ENCODE measurements at places on chromosomes 5 and 9. TPM values are rescaled to one million over a fixed set of nuclear protein-coding genes. Genes with fewer than 3 reads are reported as not detected.

- DNase-seq = no peak
- H3K27ac ChIP-seq = no peak overlapping the region
Measured at GRCh38 chr9:126198854-126199253, 127.8 kb upstream of the MVB12B start.

GRCh38 chr5:161093100-161093499 is 241.1 kb upstream of the ATP10B start:
- no peak for DNase-seq
- H3K36me3 ChIP-seq = peaks cover 7% of the 10 kb centered on the region
- H3K4me3 ChIP-seq = no peak overlapping the region
- H3K4me1 ChIP-seq = peaks cover 28% of the 10 kb centered on the region

- peaks cover 21% of the 10 kb centered on the region for H3K4me1 ChIP-seq
- no peak overlapping the region for H3K27ac ChIP-seq
- no peak overlapping the region for H3K4me3 ChIP-seq
- no peaks in the 10 kb centered on the region for H3K27me3 ChIP-seq
- peaks cover 26% of the 10 kb centered on the region for H3K36me3 ChIP-seq
- no peak for DNase-seq
Measured at GRCh38 chr9:113215132-113215531, 5.9 kb downstream of the FKBP15 start.

- no peak overlapping the region for H3K4me3 ChIP-seq
- H3K27ac ChIP-seq = no peak overlapping the region
- H3K36me3 ChIP-seq = no peaks in the 10 kb centered on the region
- DNase-seq = peak; percentile 60
- no peaks in the 10 kb centered on the region for H3K4me1 ChIP-seq
Measured at GRCh38 chr5:154179846-154180710, 10.5 kb upstream of the GALNT10 start.

DNA sequence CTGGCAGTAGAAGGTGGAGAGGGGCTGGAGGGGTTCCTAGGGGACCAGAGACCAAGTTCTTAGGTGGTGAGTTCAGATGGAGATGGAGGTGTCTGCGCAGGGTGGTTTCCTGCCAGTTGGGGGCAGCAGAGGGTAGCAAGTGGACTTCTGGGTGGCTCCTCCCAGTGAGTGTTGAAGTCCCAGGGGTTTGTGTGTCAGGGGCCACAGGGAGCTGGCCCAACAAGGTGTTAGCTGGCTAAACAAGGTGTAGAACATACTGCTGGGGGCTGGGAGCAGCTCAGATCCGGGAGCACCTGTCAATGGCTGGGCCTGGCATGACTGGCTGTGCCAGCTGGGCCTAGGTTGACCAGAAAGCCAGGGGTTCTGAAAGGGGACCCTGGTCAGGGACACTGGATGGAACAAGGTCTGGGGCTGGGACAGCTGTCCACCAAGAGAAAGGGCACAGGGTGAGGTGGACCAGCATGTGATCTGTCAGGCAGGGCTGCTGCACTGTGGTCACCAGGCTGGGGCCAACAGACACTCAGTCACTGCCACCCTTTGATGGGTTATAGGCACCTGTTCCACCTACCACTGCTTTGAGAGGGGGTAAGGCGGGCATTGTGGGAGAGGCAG is 35.6 kb downstream of the DAB2IP start:
- H3K27ac ChIP-seq = no peak overlapping the region
- H3K36me3 ChIP-seq = no peaks in the 10 kb centered on the region
- no peaks in the 10 kb centered on the region for H3K27me3 ChIP-seq
- H3K4me3 ChIP-seq = no peak overlapping the region
- peak; percentile 45 for DNase-seq
- peaks cover 1% of the 10 kb centered on the region for H3K4me1 ChIP-seq

DNA sequence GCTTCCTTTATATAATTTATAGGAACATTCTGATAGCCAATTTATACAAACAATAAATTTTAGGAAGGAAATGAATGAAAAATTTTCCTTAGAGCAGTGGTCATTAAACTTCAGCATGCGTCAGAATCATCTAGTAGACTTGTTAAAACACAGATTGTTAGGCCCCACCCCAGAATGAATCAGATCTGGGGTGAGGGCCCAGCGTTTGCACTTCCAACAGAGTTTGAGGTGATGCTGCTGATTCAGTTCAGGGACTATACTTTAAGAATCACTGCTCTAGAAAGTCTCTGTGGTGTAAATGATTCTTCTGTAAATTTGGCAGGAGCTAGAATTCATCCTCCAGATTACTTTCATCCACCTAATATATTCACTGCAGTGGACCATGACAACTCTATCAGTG is 80.4 kb downstream of the SLC12A2 start:
- no peaks in the 10 kb centered on the region for H3K27me3 ChIP-seq
- H3K36me3 ChIP-seq = peaks cover 22% of the 10 kb centered on the region
- peak overlapping the region; percentile 74 for H3K27ac ChIP-seq
- peak; percentile 21 for DNase-seq
- H3K4me3 ChIP-seq = no peak overlapping the region

DNA sequence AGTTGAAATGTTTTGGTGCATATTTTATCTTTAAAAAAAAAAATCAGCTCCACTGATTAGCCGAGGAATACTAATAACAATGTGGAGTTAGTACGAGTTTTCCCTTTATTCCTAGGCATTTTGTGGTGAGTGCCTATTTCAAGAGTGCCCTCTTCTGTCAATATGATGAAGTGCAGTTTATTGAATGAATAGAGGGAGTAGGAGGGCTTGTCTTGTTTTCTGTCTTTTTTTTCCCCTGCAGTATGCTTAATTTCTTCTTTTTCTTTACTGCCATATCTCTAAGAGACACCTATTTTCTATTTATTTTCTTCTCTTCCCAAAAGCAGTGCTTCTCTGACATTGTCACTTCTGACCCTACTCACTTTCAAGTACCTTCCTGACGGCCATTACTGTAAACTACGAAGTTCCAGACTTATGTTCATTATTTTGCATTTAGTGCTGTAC is 169.6 kb upstream of the PITX1 start:
- peaks cover 51% of the 10 kb centered on the region for H3K4me1 ChIP-seq
- H3K4me3 ChIP-seq = no peak overlapping the region
- H3K27ac ChIP-seq = peak overlapping the region; percentile 52
- H3K27me3 ChIP-seq = no peaks in the 10 kb centered on the region
- peaks cover 24% of the 10 kb centered on the region for H3K36me3 ChIP-seq

- peaks cover 11% of the 10 kb centered on the region for H3K4me1 ChIP-seq
- H3K36me3 ChIP-seq = no peaks in the 10 kb centered on the region
- peak overlapping the region; percentile 29 for H3K4me3 ChIP-seq
- no peak overlapping the region for H3K27ac ChIP-seq
- peak; percentile 6 for DNase-seq
- peaks cover 4% of the 10 kb centered on the region for H3K27me3 ChIP-seq
Measured at GRCh38 chr5:115068239-115069086, 101.2 kb downstream of the TRIM36 start.

- no peak overlapping the region for H3K27ac ChIP-seq
- DNase-seq = no peak
- H3K4me1 ChIP-seq = peaks cover 8% of the 10 kb centered on the region
Measured at GRCh38 chr5:146068206-146068605, 37.2 kb downstream of the PLAC8L1 start.

DNA sequence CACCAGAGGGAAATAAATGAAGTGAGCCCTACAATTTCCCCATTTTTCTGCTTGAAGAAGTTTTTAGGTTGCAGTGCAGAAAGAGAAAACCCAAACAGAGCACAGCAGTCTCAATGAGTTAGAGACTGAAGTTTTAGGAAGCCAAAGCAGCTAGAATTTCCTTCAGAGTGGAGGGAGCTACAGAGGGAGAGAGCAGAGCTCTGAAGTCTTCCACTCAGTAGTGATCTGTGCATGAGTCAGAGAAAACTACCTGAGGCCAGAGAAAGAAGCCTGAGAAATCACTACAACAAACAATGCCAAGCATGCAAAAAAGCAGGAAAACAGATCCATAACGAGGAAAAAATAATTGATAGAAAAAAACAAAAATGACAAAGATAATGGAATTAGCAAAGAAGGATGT is 17.9 kb upstream of the NDUFB6 start:
- peaks cover 7% of the 10 kb centered on the region for H3K4me1 ChIP-seq
- no peaks in the 10 kb centered on the region for H3K36me3 ChIP-seq
- DNase-seq = peak; percentile 5
- H3K4me3 ChIP-seq = no peak overlapping the region
- H3K27ac ChIP-seq = no peak overlapping the region

DNA sequence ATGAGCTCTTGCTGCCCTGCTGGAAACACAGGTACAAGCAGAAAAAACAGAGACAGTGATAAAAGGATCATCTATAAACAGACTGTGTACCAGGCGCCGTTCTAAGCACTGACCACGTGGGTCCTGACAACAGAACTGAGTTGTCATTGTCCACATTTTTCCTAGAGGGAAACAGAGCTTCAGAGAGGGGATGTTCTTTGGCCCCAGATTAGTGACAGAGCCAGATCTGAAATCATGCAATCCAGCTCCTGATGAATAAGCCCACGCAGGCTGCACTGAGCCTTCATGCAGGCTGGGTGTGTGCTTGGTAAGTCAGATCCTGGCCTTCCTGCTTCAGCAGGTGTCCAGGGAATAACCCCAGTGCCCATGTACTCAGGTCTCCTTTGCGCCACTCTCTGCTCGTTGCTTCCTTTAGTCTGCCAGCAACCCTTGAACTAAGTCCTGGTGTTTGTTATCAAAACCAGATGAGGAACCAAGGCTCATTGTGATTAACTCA is 22.8 kb upstream of the TCF7 start:
- H3K36me3 ChIP-seq = no peaks in the 10 kb centered on the region
- DNase-seq = no peak
- no peak overlapping the region for H3K4me3 ChIP-seq

DNA sequence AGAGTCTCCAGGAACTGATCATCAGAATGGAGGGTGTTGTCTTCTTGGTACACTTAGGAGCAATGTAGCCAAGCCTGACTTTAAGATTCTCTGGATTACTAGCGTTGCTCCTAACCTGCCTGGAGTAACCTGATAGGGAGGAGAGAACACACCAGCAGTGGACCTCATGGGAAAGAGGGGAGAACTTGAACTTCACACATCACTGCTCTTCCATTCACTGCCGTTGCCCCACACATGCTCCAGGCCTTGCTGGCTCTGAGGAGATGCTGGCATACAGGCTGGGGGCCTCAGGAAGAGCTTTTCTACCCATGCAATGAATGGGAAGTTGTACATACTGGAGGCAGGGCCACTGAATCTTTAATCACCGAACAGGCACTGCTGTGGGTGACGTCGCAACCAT is 60.3 kb upstream of the ADAMTS16 start:
- H3K27ac ChIP-seq = no peak overlapping the region
- no peaks in the 10 kb centered on the region for H3K4me1 ChIP-seq
- H3K36me3 ChIP-seq = no peaks in the 10 kb centered on the region
- DNase-seq = no peak
- peaks cover 19% of the 10 kb centered on the region for H3K27me3 ChIP-seq
- H3K4me3 ChIP-seq = no peak overlapping the region

DNA sequence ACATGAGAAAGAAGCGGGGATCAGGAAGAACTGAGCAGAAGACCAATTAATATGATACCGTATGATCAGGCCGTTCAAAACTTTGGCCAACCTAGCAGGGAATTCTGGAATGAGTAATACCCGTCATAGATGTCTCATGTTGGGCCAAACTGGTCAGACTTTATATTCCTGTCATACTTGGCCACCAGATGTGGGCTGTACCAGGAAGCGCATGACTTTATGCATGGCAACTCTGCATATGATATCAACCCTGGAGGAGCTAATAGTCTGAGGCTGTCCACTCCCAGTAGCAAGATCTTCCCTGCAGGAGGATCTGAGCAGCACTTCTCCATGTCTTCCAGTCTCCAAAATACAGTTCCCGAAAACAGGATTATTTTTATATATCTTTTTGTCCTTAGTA is 68.5 kb upstream of the NAA35 start:
- H3K27ac ChIP-seq = no peak overlapping the region
- no peak overlapping the region for H3K4me3 ChIP-seq
- no peaks in the 10 kb centered on the region for H3K4me1 ChIP-seq

- no peak for DNase-seq
- H3K27me3 ChIP-seq = peaks cover 5% of the 10 kb centered on the region
- H3K27ac ChIP-seq = peak overlapping the region; percentile 93
- H3K4me3 ChIP-seq = peak overlapping the region; percentile 94
- peaks cover 16% of the 10 kb centered on the region for H3K36me3 ChIP-seq
- peaks cover 31% of the 10 kb centered on the region for H3K4me1 ChIP-seq
Measured at GRCh38 chr5:134005417-134006061, 764 bp upstream of the VDAC1 start.

DNA sequence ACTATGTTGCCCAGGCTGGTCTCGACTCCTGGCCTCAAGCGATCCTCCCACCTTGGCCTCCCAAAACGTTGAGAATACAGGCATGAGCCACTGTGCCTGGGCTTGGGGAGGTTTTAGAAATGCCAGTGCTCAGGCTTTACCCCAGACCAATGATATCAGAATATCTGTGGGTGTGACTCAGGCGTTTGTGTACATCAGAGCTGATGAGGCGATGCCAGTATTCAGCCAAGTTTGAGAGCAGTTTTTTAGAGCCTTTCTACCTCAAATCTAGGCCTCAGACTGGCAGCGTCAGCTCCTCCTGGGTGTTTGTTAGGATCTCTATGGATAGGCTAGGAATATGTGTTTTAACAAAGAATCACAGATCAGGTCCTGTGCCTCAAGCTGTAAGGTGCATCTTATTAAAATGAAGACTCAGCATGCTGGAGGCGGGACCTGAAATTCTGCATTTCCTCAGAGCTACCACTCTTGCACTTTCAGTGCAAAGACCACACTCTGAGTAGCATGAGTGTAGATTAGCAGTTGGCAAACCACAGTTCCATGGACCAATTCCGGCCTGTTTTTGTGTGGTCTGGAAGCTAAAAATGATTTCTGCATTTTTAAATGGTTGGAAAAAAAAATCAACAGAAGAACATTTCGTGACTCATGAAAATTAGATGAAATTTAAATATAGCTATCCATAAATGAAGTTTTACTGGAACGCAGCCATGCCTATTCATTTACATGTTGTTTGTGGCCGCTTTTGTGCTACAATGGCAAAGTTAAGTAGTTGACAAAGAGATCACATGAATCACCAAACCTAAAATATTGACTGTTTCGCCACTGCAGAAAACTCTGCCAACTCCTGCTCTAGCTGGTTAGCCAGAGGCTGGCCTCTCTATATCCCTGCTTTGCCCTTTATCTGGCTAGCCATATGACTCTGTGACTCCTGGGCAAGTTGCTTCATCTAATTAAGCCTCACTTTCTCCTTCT is 92.2 kb downstream of the KLF4 start:
- H3K4me1 ChIP-seq = no peaks in the 10 kb centered on the region
- no peak overlapping the region for H3K27ac ChIP-seq
- peaks cover 16% of the 10 kb centered on the region for H3K27me3 ChIP-seq

DNA sequence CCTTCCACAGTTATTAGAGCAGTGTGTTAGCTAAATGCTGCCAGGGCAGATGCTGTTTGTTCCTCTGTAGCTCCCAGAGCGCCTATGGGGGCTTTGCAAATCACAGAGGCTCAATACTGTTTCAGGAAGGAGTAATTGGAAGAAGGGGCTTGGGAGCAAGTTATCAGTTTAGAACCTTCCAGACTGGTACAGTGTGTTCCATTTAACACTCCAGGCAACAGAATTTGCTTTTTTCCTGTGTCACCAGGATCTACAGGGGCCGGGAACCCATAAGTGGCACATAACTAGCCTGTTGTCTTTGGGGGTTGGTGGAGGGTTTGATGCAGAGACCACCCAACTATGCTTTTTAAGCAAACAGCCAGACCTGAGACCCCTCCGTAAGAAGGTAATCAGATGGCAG is 307.3 kb upstream of the KCNN2 start:
- DNase-seq = no peak
- no peak overlapping the region for H3K27ac ChIP-seq
- H3K4me3 ChIP-seq = peak overlapping the region; percentile 85
- no peaks in the 10 kb centered on the region for H3K36me3 ChIP-seq
- peaks cover 22% of the 10 kb centered on the region for H3K27me3 ChIP-seq

The PWWP2A gene
- total RNA-seq = 12.0 TPM

The SH3PXD2B gene
- total RNA-seq = 15.0 TPM

The CD180 gene
- total RNA-seq = not detected

The PPIC gene
- total RNA-seq = 69.6 TPM

The ARL14EPL gene
- total RNA-seq = not detected

The MLANA gene
- not detected for total RNA-seq

Measured in HFFc6 (cell line).